Transverse colon (tissue), 4 donors: ENCODE measurements at places on chromosomes 3 and 15. TPM values are rescaled to one million over a fixed set of nuclear protein-coding genes. Genes with fewer than 3 reads are reported as not detected.

DNA sequence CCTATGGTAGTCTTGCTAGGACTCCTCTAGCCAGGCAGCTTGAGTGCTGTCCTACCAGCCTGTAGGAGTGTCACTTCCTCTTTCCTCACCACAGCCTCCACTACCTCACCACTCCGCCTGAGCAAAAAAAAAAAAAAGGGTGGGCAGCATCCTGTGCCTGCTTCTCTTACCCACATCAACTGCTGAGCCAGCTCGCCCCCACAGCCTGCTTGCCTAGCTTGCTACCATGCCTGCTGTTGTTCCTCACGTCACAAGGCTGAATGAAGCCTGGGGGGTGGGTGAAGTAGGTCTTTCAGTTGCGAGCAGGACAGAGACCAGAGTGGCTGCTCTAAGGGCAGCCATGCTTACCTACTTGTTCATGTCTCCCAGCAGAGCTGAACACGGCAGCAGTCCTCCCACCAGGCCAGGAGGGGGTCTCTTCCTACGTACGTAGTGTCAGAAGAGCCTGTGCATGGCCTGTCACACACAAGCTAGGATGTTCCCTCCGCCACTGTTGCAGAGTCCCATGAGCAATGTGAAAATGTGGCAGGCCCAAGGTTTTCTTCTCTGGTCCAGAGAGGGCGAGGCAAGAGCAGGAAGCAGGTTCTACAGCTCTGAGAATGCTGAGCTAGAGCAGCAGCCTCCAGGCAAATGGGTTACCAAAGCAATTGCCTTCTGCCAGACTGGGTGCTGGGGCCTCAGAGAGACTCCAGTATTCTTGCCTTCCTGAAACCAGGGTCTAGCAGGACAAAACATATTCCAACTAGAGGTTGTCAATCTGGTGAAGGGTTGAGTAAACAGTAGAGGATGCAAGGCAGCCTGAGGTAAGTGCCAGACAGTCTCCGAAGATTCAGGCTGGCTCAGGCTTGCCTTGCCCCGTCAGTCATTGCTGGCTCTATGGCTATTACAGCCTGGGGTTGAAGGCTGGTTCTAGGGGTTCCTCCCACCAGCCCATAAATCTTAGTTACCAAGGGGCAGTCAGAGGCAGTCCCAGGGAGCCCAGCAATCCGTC, 8.1 kb downstream of the PPM1M start:
- no peak overlapping the region for H3K4me3 ChIP-seq
- no peaks in the 10 kb centered on the region for H3K27me3 ChIP-seq
- H3K27ac ChIP-seq = peak overlapping the region; percentile 80
- H3K4me1 ChIP-seq = peaks cover 17% of the 10 kb centered on the region

GRCh38 chr15:57323806-57324589, 52.3 kb upstream of the CGNL1 start:
- DNase-seq = peak; percentile 84
- H3K27ac ChIP-seq = peak overlapping the region; percentile 81
- H3K27me3 ChIP-seq = no peaks in the 10 kb centered on the region
- no peak overlapping the region for H3K4me3 ChIP-seq
- H3K36me3 ChIP-seq = no peaks in the 10 kb centered on the region

- H3K4me1 ChIP-seq = no peaks in the 10 kb centered on the region
- no peak overlapping the region for H3K4me3 ChIP-seq
- no peaks in the 10 kb centered on the region for H3K36me3 ChIP-seq
- no peak for DNase-seq
These were observed 89.5 kb upstream of the MANF start for GRCh38 chr3:51295625-51296024.

GRCh38 chr3:9916734-9917680, at the start of gene IL17RC:
Gene IL17RC (plus strand): TSS chr3:9917098. CDS start chr3:9917316, 218 bp downstream.
- H3K4me3 ChIP-seq = peak within 1 kb of the TSS; percentile 53
- H3K27ac ChIP-seq = peak within 1 kb of the TSS; percentile 90
- peaks cover 38% of the 10 kb centered on the region for H3K4me1 ChIP-seq
- H3K36me3 ChIP-seq = no peaks in the 10 kb centered on the region

HESX1 gene
- total RNA-seq = 0.82 TPM

ZNF860 gene
- 5.4 TPM for total RNA-seq

TERC gene
- total RNA-seq = 276 TPM

GPR171 gene
- not detected for total RNA-seq
